ENCODE measurements at places on chromosomes 7 and 10.

DNA sequence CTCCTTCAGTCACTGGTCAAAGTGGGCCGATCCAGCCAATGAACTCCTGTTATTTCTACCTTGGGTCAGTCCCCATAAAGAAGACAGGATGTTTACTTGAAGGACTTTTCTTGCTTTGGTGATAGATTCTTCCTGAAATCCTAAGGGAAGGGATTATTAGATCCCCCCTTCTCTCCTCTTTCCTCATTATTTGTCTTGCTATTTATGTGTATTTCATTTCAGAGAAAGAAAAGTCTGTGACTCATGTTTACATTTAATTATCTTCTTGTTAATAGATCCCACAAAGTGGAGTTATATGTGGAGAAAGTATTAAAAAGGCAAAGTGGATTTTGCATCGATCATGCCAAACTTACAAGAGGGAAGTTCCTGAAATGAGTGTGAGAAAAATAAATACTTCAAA is 341.5 kb downstream of the PHTF2 start:
- DNase-seq, result no peak

DNA sequence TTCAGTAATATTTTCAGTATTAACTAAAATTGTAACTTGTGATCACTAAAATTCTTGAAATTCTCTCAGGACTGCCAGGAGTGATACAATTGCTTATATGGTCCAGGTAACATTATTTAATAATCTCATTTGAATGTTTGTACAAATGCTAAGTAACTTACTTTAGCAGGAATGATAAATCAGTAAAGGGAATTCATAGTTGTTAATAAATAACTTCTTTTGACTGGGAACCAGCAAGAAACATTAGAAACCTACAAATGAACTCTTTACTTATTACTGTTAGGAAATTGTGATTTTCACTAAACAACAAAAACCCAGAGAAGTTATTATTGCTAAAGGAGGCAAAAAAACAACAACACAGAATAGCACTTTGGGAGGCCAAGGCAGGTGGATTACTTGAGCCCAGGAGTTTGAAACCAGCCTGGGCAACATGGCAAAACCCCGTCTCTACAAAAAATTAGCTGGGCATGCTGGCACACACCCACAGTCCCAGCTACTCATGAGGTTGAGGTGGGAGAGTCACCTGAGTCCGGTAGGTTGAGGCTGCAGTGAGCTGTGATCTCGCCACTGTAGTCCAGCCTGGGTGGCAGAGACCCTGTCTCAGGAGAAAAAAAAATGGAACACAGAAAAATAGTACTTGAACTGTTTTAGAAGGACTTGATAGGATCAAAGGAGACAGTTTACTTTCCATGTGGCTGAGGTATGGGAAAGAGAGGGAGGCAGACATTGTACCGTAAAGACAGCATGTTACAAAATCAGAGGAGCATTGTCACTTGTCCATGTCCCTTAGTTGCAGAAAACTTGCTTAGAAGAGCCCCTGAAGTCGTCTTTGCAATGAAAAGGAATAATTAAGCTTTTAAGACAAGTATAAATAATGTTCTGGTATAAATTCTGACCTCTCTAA is 53.1 kb downstream of the SHOC2 start:
- DNase-seq, result no peak

DNA sequence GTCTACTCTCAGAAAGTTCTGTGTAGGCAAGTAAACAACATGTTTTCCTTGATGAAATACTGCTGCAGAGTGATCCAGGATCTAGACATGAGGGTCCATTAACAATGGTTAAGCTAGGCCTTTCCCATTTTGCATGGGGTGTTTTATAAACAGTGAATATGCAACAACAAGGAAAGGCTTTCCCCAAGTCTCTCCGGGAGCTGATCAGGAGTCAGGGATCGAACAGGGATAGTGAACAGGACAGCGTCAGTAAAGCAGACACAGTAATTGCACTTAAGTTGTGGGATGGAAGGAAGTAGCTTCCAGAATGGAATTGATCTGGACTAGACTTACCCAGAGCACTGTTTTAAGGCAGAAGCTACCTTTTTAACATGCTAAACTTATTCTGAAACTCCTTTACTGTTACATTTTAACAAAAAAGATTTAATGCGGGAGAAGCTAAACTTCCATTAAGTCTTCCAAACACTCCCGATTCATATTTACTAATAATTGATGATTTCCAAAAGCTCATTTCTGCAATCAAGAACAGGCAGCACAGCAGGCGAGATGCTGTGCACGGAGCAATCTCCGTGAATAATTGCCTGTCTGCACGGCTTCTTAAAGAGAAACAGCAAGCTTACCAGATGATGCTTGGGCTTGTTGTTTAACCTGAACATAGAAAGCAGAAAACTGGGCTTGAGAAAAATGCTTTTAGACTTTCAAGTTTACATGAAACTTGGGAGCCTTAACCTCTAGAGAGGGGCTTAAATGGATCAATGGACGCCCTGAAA is 50.3 kb upstream of the DOCK1 start:
- DNase-seq, result no peak

- no peak for DNase-seq
Measured at GRCh38 chr10:69279110-69279509, 814 bp downstream of the HK1 start.

DNA sequence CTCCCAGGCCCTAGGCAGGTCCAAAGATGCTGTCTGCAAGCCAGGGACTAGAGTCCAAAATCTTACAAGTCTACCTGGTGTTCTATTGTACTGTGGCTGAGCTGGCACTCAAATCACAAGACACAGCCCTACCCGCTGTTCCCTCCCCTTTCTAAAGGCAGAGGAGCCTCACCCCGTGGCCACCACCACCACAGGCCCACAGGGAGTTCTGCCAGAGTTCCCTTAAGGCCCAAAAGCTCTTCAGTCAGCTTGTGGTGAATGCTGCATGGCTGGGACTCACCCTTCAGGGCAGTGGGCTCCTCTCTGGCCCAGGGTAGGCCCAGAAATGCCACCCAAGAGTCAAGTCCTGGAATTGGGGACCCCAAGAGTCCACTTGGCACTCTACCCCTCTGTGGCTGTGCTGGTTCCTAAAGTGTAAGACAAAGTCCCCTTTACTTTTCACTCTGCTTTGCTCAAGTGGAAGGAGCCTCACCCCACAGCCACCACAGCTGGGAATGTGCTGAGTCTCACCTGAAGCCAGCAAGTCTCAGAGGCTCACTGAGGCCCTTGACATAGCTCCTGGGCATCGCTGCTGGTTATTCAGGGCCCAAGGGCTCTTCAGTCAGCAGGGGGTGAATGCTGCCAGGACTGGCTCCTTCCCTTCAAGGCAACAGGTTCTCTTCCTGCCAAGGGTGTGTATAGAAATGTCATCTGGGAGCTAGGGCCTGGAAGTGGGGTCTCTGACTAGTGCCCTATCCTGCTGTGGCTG is 48.8 kb upstream of the PSAP start:
- no peak for DNase-seq
